ENCODE measurements at places on chromosomes 2 and 18. TPM values are rescaled to one million over a fixed set of nuclear protein-coding genes. Genes with fewer than 3 reads are reported as not detected.

Gene ASXL3
- 0.61 TPM for polyA plus RNA-seq

Gene GAREM2
- polyA plus RNA-seq = 0.87 TPM

Gene GALNT5
- 1.1 TPM for polyA plus RNA-seq

Gene COL5A2
- 11.9 TPM for polyA plus RNA-seq

Gene APOB
- polyA plus RNA-seq = not detected

Gene KCNJ3
- 0.25 TPM for polyA plus RNA-seq

Gene TCF7L1
- polyA plus RNA-seq = 5.6 TPM

Gene GULP1
- polyA plus RNA-seq = 8.2 TPM

Gene MC5R
- not detected for polyA plus RNA-seq

Gene AMER3
- polyA plus RNA-seq = 0.37 TPM

Gene POTEF
- polyA plus RNA-seq = not detected

Gene ANKRD30BL
- not detected for polyA plus RNA-seq

Gene HSPE1
- polyA plus RNA-seq = 214 TPM

Gene MEMO1
- 32.9 TPM for polyA plus RNA-seq

Gene C2orf66
- 0.05 TPM for polyA plus RNA-seq

Gene UGT1A8
- polyA plus RNA-seq = not detected

Gene ARHGAP25
- 4.0 TPM for polyA plus RNA-seq

Gene KCNIP3
- 4.4 TPM for polyA plus RNA-seq

Gene CPSF3
- polyA plus RNA-seq = 12.4 TPM

Gene DLGAP1
- 0.06 TPM for polyA plus RNA-seq

Gene RHOB
- 327 TPM for polyA plus RNA-seq

Gene KCNE4
- polyA plus RNA-seq = 2.7 TPM

Gene MC2R
- polyA plus RNA-seq = not detected

Gene KIAA2012
- 0.03 TPM for polyA plus RNA-seq

Gene TDRD15
- polyA plus RNA-seq = not detected

Gene CNDP1
- 0.50 TPM for polyA plus RNA-seq

Gene CRIM1
- 7.0 TPM for polyA plus RNA-seq

Gene SCYGR7
- polyA plus RNA-seq = not detected

Gene TRIB2
- 33.6 TPM for polyA plus RNA-seq

Gene B4GALT6
- polyA plus RNA-seq = 0.92 TPM

Gene RGPD3
- polyA plus RNA-seq = not detected

Gene CFAP65
- not detected for polyA plus RNA-seq

Gene KCNK3
- 2.8 TPM for polyA plus RNA-seq

Gene HOXD3
- polyA plus RNA-seq = 0.44 TPM

Gene CKAP2L
- polyA plus RNA-seq = 1.1 TPM

Gene FMNL2
- 7.8 TPM for polyA plus RNA-seq

All from stomach (tissue), 19 donors.